RPMI7951 (cell line): ENCODE measurements at places on chromosomes 12 and 14. TPM values are rescaled to one million over a fixed set of nuclear protein-coding genes. Genes with fewer than 3 reads are reported as not detected.

CABP1 gene
- total RNA-seq: 0.10 TPM in 1 of 2 replicates, not detected in the other

GRCh38 chr12:91630596-91631293 is 448.1 kb upstream of the DCN start:
- no peak for DNase-seq

DNA sequence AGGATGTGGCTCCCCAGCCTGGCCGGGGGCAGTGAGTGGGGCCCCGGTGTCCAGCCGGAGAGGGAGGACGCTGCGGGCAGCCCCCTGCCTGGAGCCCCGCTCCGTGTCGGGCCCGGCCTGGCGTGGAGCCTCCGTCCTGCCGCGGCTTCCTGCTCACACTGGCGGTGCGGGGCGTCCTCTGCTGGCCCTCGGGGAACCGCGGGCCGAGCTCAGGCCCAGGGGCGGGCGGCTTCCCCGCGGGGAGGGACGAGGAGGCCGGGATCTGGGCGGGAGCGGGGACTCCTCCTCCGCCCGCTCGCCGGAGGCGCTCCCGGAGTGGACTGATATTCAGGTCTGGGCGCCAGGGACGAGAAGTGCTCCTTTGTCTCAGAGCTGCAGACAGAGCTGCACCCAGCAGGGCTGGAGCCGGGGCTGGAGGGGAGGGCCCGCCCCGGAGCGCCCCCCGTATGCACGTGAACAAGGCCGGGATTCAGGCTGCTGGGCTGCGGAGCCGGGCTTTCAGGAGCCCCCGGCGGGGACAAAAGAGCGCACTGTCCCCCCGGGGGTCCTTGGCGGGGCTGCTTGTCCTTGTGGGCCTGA is 2.2 kb downstream of the MMP17 start:
- DNase-seq: peak; percentile 85

ADGRD1 gene
- total RNA-seq: not detected in 2 replicates

CDCA3 gene
- 171 and 198 TPM in 2 replicates for total RNA-seq

FOS gene
- total RNA-seq: 6.9 and 7.7 TPM in 2 replicates

- no peak for DNase-seq
Observed at GRCh38 chr14:94884616-94885230, 114.8 kb upstream of the GSC start.

GRCh38 chr12:20557096-20557495 is 138.0 kb upstream of the SLCO1C1 start:
- DNase-seq: peak; percentile 1

- no peak for DNase-seq
Observed at GRCh38 chr12:104722601-104723534, 235.2 kb downstream of the SLC41A2 start.

DNA sequence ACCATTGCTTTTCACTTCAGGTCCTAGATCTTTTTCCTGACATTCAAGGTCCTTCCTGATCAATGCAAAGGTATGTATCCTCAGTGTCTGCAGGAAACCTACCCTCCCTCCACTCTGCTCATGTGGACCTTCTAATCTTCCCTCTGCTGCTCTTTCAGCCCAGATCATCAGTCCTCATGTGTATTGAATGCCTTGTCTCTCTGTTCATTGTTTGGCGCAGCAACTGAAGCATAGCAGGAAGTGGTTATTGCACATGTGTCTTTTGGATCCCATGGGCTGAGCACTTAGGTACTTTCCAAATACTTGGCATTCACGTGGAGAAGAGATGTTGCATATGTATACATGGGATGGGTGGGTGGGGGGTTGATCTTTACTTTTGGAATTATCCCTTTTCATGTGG is 4.3 kb upstream of the NIN start:
- DNase-seq: peak; percentile 44

KLHL33 gene
- total RNA-seq: not detected in 2 replicates

- peak; percentile 70 for DNase-seq
Observed at GRCh38 chr12:51262758-51263177, 7.4 kb downstream of the SMAGP start.

DNA sequence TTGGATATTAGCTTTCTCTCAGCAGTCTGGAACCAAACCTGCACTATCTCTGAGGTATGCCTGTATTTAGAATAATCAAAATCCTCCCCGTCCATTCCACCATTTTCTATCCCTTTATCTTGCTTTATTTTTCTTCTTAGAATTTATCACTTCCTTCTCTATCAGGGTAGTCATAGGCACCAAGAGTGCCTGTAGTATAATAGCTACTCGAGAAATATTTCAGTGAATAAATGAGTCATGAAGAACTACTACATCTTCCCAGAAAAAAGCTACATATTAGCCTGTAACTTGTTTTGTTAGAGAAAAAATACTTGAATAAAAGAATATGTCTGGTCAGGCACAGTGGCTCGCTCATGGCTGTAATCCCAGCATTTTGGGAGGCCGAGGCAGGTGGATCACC is 4.3 kb downstream of the SLC2A14 start:
- DNase-seq: no peak
